ENCODE measurements at places on chromosomes 16 and 17.

GRCh38 chr16:66429290-66429962, 2.3 kb downstream of the BEAN1 start:
- no peak for DNase-seq

DNA sequence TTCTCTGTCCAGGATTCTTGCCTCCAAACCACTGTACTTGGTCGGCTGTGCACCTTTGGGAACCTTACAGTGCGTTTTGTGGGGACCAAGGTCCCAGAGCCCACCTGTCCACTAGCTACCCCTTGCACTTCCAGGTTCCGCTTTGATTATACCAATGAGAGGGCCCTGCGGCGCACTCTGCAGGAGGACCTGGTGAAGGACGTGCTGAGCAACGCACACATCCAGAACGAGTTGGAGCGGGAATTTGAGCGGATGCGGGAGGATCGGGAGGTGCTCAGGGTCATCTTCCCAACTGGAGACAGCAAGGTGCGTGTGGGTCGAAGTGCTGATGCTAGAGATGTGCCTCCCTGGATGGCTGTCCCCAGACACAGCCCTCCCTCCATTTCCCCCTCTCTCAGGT, 18.8 kb downstream of the POLR2A start:
- DNase-seq = no peak

- no peak for DNase-seq
Observed at GRCh38 chr16:31439519-31439918, 3.1 kb downstream of the ZNF843 start.

DNA sequence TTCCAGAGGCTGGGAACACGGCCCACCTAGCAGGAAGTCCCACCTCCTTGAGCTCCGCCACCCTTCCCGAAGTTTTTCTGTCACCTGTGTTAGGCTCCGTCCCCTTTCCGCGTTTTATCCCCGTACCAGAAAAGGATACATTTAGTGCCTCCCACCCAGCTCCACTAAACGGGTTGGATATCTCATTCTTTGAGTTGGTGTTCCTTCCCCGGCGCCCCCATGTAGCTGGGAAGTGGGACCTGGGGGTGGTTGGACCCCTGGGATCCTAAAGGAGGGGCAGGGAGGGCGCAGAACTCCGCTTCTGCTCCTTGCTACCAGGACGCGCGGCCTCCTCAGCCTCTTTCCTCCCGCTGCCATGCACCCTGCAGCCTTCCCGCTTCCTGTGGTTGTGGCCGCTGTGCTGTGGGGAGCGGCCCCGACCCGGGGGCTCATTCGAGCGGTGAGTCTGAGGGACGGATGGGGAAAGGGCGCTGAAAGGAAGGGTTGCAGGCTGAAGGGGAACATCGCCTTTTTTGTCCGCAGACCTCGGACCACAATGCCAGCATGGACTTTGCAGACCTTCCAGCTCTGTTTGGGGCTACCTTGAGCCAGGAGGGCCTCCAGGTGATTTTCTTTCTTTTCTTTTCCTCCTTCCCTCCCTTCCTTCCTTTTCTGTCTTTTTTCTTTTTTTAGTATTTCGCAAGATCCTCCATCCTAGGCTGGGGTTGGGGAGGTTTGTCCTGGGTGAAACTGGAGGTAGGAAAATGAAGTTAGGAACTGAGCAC, 669 bp downstream of the RNF167 start:
- DNase-seq = peak; percentile 19

GRCh38 chr17:69154267-69154666, 12.6 kb upstream of the ABCA6 start:
- DNase-seq = no peak

DNA sequence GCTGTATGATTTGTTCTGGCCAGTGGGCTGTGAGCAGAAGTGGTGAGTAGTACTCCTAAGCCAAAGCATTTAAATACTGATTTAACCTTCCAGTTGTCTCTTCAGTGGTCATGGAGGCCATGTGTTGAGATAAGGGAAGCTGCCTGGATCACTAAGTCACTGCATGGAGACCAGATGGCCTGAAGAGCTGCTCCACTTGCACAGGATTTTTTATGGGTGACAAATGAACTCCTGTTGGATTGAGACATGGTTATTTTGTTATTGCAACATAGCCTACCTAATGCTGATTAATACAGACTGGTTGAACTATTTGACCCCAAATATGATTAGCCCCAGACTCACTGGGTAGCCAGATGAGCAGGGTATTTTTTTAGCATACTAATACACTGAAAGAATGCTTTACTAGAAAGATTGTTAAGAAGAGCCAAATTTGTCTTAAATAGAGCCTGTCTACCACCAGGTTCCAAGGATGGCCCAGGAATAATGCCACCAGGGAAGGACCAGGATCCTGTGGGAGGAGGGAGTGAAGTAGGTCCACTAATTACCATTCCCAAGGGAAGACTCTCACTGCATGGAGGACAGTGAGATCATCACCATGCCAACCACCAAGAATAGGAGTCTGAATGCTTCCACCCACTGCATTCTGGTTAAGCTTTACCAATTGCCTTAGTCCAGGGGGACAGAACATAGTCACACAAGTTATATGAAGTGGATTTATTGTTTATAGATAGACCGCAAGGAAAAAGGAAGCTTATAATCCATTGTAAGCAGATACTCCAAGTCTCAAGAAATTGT, 187.4 kb upstream of the IRX6 start:
- DNase-seq = no peak

Data from activated naive CD4-positive, alpha-beta T cell (primary cell).